ENCODE measurements at places on chromosomes 3 and 15.

- no peak for DNase-seq
Observed at GRCh38 chr3:184334470-184335158, 2.8 kb upstream of the FAM131A start.

GRCh38 chr3:123582315-123582714, 2.5 kb downstream of the HACD2 start:
- DNase-seq = peak; percentile 69

DNA sequence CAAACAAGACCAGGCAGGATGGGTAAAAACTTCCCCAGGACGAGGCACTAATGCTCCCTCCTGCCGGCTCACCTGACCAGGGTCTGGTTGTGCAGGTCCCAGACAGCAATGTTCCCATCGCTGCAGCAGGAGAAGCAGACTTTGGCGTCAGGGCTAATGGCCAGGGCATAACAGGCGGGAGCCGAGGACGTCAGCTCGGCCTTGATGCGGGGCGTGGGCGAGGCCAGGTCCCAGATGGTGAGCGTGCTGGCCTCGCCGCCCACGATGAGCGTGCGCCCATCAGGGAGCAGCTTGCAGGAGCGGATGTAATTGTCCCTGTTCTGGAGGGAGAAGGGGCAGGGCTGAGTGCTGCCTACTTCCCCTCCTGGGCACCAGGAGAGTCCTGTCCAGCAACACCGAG, 43.4 kb downstream of the TLE3 start:
- no peak for DNase-seq

DNA sequence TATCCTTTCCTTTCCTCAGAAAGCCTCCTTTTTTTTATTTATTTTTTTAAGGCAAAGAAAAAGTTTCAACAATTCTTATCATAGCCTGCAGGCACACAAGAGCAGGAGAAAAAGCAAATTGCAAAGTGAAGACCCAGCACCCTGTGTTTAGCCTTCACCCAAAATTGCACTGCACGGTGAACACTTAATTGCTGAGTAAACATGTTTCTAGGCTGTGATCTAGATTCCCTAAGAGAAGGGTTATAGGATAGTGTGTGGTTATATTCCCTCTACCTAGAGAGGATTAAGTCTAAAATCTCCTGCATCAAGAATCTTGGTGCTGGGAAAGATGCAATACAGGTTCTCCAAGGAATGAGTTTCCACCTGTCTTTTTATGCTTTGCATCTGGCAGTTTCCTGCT, 70.2 kb upstream of the BFSP2 start:
- DNase-seq = no peak

- DNase-seq = no peak
Observed at GRCh38 chr3:4429648-4430350, 37.3 kb downstream of the SUMF1 start.

- no peak for DNase-seq
Observed at GRCh38 chr3:124780761-124781475, 50.7 kb downstream of the UMPS start.

DNA sequence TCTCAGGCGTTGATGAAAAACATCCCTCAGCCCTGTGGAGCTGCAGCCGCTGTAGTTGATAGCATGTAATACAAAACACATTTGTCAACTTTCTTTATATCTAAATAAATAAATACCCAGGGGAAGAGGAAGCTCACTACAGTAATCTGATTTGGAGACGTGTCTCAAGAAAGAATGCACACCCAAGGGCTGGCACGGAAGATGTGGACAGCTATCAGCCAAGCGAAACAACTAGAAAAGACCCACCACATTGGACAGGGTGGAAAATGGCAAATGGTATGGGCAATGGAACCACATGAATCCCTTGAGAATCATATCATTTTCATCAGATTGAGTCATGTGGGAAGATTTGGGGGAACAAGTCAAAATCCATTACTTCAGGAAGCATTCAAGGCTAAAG, 43.1 kb upstream of the ALDH1A3 start:
- no peak for DNase-seq

GRCh38 chr3:68787106-68787626, 145.2 kb downstream of the TAFA4 start:
- DNase-seq = no peak

GRCh38 chr15:69456208-69457166, 3.9 kb downstream of the RPLP1 start:
- no peak for DNase-seq

- no peak for DNase-seq
Observed at GRCh38 chr3:23113455-23114171, 89.5 kb upstream of the UBE2E2 start.

DNA sequence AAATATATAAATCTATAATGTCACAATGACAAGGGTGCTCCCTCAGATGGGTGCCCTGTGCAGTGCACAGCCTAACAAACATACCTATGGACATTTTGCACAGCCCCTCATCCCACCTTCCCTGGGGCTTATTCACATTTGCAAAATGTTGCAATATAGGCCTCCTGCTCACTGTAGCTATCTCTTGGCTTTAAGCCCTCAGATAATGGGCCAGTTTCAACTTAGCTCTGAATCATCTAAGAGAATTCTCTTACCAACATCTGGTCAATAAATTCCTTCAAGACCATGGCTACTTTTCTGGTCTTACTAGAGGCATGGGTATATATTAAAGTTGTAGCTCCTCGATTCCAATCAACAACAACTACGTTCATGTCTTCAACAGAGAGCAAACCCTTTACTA, 17.9 kb downstream of the LIPH start:
- DNase-seq = no peak

Data from NCI-H2171 treated with DMSO at 0.1 percent for 48 hours (cell line).